ENCODE measurements at places on chromosomes 2 and 18. TPM values are rescaled to one million over a fixed set of nuclear protein-coding genes. Genes with fewer than 3 reads are reported as not detected.

EMILIN1 gene
- 46.8 TPM for total RNA-seq

- DNase-seq = no peak
Measured at GRCh38 chr2:216522892-216523502, 24.4 kb downstream of the RPL37A start.

DNA sequence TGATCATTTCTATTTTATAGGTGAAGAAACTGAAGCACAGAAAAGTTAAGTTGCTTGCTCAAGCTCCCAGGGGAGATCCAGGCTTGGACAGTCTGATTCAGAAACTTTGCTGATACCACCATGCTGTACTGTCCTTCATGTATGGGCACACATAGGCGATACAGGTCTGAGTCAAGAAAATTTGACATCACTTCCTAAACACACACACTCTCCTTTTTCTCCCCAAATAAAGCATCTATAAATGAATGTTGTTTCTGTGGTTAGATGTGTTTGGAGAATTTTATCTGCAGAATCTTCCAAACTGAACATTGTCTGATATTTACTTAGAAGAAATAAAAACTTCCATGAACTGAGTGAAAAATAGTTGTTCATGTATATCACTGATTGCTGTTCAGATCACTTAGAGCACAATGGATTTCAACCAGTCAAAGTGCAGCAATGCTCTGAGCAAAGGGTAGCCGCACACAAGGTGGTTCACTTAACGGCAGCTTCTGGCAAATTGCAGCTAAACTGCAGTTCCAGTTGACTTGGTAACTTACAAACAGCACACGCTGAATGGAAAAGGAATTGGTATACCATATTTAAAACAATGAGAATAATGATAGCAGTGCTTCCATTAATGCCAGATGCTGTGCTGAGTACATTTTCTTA is 10.0 kb upstream of the AGFG1 start:
- no peak for DNase-seq

- no peak for DNase-seq
Measured at GRCh38 chr18:8328126-8328525, 281.1 kb upstream of the RAB12 start.

DNA sequence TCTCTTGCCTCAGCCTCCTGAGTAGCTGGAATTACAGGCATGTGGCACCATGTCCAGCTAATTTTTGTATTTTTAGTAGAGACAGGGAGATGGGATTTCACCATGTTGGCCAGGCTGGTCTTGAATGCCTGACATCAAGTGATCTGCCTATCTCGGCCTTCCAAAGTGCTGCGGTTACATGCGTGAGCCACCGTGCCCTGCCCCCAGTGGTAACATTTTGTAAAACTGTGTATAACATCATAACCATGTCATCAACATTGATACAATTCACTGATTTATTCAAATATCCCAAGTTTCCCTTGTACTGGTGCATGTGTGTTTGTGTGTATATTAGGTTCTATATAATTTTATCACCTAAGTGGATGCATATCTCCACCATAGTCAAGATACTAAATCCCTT is 70.0 kb downstream of the PDCL3 start:
- no peak for DNase-seq

GREB1L gene
- total RNA-seq = 2.0 TPM

Data from sciatic nerve (tissue), 2 donors.